ENCODE measurements at places on chromosomes 2 and 18.

GRCh38 chr2:88865801-88866371 lies 174.4 kb downstream of the RPIA start:
- no peak for DNase-seq

- DNase-seq = no peak
Observed at GRCh38 chr2:68365087-68365486, at the start of gene PLEK. TSS of gene PLEK (plus strand) at chr2:68365282. CDS start at chr2:68365352, 70 bp downstream.

- no peak for DNase-seq
Observed at GRCh38 chr18:62751341-62751821, 36.0 kb downstream of the PHLPP1 start.

DNA sequence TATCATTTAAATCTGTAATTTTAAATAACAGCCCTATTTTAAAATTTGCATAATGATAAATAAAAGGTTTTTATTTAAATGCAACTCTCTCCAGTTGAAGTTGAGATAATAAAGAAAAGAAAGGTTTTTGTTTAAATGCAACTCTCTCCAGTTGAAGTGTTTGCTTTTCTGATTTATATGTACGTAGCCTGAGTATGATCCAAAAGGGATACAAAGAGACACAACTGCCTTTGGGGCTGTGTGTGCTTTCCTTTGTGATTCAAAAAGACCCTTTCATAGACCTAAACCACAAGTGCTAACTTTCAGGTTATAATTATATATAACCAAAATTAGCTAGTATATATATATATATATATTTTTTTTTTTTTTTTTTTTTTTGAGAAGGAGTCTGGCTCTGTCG lies 76.2 kb upstream of the MFF start:
- DNase-seq = no peak

- no peak for DNase-seq
Observed at GRCh38 chr2:211737282-211737681, 801.3 kb downstream of the ERBB4 start.

DNA sequence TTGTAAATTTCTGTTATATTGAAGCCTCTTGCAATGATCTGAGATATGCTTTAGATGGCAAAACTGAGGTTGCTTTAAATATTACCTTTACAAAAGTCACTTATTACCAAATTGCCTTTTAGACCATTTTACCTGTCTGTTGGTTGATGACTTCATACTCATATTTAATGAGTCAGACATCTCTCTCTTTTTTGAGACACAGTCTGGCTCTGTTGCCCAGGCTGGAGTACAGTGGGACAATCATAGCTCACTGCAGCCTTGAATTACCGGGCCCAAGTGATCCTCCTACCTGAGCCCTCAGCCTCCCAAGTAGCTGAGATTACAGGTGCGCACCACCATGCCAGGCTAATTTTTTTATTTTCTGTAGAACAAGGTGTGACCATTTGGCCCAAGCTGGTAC lies 11.5 kb upstream of the PPP4R3B start:
- DNase-seq = no peak

DNA sequence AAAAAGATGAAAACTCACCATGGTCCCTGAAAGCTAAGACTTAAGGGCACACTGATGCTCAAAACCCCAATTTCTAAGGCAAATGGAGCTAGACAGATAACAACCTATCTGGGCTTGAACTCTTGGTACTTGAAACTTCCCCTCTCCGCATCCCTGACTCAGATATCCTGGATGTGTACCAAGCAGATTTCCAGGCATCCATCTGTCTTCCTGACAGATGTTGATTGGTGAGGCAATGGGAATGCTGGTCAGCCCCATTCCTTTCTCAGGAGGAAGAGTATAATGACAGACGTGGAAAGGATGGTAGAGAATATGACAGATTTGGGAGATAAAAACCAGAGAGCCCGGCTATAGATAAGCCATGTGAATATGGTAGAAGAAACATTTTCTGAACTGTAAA lies 69.2 kb downstream of the ADD2 start:
- DNase-seq = no peak

- no peak for DNase-seq
Observed at GRCh38 chr18:9740071-9740470, 32.0 kb downstream of the RAB31 start.

DNA sequence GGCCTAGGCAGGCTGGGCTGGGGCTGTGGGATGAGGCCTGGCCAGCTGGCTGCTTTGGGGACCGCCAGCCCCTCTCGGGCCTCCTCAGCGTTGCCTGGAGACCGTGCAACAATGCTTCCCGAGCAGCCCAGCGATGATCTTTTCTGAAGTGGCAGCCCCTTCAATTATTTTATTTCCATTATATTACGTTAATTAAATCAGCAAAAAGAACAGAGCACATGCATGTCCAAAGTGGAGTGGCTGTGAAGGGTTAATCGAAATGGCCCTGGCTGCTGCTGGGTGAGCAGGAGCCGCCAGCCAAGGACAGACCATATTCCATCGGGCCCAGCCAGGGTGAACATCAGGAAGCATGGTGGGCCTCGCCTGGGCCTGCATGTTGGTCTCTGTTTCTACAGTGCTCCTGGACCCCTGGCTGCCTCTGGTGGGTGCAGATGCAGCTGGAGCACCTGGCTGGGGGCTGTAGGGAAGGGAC lies 245.5 kb downstream of the MYCN start:
- no peak for DNase-seq

GRCh38 chr2:68463287-68463877 lies 3.7 kb downstream of the FBXO48 start:
- no peak for DNase-seq

DNA sequence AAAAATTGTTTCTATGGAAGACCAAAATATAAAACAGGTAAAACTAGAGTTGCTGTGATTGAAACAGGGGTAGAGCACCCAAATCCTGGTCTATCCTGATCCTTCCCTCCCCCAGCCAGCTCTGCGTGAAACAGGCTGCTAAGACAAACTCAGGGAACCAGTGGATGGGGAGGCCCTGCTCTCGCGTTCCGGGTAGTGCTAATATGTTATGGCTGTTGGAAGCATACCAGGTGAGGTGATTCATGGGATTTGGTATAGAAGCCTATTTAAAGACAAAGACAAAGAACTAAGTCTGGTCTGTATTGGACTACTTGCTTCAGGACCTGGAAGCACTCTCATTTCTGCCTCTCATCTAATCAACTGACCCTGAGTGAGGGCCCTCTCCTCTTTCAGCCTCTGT lies 63.0 kb upstream of the CCBE1 start:
- no peak for DNase-seq

GRCh38 chr2:151673016-151673415 lies 61.3 kb downstream of the NEB start:
- DNase-seq = no peak

DNA sequence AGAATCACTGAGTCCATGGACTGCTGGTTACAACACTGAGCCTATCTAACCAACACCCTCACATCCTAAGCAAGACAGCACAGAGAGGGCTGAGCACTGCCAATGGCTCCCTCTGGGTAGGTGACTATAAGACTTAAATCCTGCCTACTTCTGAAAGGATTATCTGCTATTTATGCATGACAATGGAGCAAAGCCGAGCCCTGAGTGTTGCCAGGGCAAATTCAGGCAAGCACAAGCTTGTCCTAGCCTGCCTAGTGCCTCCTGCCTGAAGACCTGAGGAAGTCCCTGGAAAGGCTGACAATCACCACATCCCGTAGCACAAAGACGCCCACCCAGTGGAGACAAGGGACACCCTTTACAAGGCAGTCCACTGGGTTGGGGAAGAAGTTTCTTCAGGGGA lies 129.7 kb downstream of the OSR1 start:
- DNase-seq = no peak

GRCh38 chr18:2984703-2985261 lies 28.2 kb downstream of the LPIN2 start:
- no peak for DNase-seq

GRCh38 chr18:10111944-10112343 lies 198.1 kb downstream of the VAPA start:
- DNase-seq = no peak

DNA sequence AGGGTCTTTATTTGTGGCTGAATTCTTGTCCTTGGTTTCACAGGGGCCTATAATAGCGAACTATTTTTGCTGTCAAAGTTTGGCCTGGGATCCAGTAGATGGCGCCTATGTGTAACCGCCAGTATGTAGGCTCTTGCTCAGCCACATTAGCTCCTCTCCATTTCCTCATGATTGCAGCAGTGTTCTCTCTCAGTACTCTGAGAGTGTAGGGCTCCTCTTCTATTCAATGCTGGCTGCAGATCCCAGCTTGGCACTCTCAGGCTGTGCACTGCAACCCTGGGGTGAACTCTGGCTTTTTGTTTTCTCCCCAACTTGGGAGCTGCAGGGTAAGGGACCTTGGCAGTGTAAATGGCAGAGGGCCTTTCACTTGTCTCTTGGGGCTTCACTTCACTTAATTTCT lies 344.6 kb upstream of the CHAC2 start:
- no peak for DNase-seq

- DNase-seq = no peak
Observed at GRCh38 chr18:74310411-74310810, 5.2 kb upstream of the C18orf63 start.

GRCh38 chr2:199819746-199820145 lies 31.2 kb downstream of the FTCDNL1 start:
- DNase-seq = no peak

DNA sequence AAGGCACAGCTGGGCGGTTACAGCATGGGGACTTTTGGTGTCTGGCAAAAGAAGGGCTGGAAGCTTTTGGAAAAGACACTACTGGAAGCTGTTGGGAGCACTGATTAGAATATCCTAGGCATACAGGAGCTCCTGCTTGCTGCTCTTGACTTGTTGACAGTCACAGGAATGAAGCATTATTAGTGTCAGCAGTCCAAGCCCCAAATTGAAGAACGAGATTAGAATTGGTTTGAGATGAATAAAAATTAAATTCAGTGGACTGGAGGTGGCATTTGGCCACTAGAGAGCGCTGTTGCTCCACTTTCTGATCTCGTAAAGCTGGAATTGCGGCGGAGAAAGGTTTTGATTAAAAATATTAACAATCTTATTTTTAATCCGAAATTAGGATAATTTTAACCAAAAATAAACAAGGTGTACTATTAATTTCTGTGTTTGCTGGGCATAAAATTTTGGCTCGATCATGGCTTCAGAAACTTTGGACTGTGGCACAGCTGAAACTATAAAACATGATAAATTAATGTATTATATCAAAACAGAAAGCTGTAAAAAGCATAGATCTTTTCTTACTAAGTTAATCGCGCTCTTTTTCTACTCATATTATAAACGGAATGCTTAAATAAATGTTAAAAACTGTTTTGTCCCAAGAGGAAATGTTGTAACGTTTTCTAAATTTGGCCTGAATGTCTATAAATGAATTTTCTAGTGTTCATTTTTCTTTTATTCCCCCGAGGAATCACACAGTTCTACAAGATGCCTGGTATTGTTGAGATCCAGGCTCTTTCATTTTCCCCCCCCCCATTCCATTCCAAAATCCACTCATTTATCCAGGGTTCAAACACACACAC lies 2.4 kb upstream of the HOXD8 start:
- DNase-seq = peak; percentile 52

- no peak for DNase-seq
Observed at GRCh38 chr2:127625572-127625951, 20.4 kb upstream of the GPR17 start.

DNA sequence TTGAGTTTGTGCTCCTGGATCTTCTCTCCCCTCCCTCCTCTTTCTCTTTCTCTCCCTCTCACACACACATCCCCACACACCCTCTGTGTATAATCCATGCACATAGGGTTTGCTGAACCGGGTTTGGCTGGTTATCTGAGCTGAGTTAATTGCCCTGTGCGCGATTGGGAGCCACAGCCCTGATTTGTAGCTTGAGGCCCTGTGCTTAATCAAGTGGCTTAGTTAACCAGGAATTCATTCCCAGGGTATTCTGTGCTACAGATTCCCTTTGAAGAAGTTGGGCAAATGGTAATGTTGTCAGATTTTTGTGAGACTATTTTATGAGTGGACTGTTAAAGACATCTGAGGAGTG lies 6.2 kb downstream of the PARD3B start:
- no peak for DNase-seq

GRCh38 chr2:66329081-66329605 lies 105.8 kb upstream of the MEIS1 start:
- DNase-seq = no peak

Data from activated CD4-positive, alpha-beta T cell treated with anti-CD3 and anti-CD28 coated beads, Interleukin-2, amount 50 U/mL, for 24 hours (primary cell).